AG10803 (cell line): ENCODE measurements at places on chromosomes 5 and 9.

DNA sequence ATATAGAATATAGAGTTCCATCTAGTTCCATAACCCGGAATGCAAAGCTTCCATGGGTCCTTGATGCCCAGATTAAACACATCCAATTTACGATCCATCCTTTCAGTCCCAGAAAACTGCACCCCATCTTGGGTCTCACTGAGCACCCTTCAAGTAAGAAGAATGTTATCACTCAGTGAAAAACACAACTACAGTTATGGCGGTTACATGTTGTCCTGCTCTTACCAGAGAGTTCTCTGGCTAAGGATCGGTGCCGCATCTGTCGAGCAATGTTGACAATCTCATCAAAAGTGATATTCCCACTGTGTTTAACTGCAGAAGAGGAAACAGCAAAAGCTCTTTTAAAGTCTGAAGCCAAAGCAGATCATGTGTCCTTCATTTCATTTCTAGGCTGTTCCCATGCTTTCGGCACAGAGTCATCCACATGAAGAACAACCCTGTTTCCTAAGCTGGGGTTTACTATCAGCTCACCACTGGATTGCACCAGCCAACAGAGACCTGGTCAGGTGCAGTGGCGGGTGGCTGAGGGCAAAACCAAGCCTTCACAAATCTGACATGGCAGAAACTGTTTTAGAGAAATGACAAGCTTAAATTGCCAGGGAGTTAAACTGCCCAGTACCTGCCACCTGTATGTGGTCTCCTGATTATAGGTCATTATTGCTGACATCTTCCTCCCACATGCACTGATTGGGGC lies 2.9 kb downstream of the RPL12 start:
- DNase-seq = no peak

GRCh38 chr5:63049935-63050334 lies 471.3 kb downstream of the LRRC70 start:
- DNase-seq = no peak

- no peak for DNase-seq
These were observed 552 bp downstream of the OTULINL start for GRCh38 chr5:14581891-14582796.

DNA sequence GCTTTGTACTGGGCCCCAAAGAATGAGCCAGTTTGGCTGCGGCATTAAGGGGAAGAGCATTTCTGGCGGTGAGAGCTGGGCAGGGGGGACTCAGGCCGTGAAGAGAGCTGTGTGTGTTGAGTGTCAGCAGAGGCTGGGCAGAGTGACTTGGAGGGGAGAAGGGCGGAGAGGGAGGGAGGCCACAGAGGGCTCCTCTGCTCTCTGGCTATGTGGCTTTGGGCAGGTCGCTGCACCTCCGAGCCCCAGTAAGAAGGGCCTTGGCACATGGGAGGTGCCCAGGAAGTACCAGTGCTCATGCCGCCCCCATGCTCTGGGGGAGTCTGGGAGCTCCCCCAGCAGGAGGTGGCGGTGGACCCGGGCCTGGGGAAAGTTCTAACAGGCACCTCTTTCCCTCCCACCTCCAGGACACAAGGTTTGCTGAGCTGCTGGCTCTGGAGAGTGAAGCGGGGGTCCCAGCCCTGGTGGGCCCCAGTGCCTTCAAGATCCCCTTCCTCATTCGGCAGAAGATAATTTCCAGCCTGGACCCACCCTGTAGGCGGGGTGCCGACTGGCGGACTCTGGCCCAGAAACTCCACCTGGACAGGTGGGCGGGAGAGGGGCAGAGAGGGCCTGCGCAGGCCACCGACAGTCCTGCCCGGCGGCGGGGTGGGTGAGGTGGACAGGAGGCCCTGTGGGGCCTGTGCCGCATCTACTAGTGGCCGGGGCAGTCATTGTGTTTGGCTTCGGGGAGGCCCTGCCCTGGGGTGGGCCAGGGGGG lies 20.1 kb downstream of the HK3 start:
- no peak for DNase-seq

GRCh38 chr5:123718238-123718637 lies 206.3 kb downstream of the CSNK1G3 start:
- DNase-seq = no peak

DNA sequence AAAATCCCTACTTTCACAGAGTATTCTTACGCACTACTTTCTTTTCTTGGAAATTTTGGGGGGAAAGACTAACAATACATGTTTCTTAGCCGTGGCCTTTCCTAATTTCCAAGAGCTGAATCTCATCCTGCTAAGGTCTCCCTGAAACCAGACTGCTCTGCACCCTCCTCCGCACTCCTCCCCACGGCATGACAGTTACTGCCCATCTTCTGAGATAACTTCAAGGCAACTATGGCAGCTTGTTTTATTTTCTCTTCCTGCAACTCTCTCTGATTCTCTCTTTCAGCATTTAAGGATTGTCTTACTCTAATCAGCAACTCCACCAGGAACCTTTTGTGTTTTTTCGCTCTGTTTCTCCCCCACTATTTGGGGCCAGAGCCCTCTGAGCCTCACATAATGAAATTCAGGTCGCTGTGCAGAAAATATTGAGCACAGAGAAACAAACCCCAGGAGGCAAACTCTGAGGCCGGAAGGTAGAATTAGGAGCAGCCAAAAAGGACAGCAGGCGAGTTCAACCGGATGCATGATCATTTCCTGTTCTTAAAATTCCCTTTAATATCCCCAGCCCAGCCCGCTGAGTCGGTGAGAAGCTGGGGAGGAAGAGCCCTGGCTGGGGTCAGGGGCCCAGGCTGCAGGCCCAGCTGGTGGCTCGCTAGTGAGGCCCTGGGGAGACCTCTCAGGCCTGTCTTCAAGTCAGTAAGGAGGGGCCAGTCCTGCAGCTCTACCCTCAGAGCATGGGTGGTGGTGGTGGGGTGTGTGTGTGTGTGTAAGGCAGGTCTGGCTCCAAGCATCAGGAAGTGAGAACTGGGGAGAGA lies 213.6 kb upstream of the S1PR3 start:
- DNase-seq = no peak

GRCh38 chr5:151741678-151742423 lies 16.6 kb downstream of the ATOX1 start:
- peak; percentile 80 for DNase-seq

GRCh38 chr5:41878173-41878572 lies 7.9 kb upstream of the OXCT1 start:
- no peak for DNase-seq

GRCh38 chr9:136862849-136863622 lies 3.1 kb downstream of the EDF1 start:
- no peak for DNase-seq

DNA sequence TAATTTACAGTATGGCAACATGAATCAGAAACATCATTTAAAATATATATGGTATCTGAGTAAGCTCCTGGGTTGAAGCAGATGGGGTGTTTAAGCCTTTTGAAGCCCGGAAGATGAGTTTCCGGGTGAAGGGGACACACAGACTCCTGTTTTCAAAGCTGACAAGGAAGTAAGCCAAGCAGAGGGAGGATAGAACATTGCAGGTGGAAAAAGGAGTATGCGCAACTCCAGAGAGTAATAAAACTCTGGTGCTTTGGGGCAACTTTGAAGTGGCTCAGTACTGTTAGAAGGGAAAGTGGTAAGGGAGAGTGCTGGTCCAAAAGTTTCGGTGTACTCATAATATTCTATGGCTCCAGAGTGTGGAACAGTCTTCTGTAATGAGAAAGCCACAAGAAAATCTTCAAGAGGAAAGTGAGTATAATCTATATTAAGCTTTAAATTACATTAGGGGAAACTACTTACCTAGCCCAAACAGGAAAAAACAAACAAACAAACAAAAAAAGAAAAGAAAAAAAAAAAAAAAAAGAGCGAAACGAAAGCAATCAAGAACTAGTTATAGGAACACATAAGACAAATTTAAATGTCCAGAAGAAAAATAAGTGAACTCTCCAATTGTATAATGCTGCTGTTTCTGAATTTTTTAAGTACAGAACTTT lies 2.3 kb upstream of the ST8SIA4 start:
- no peak for DNase-seq

- DNase-seq = no peak
These were observed 87.7 kb upstream of the TRIM32 start for GRCh38 chr9:116599342-116599884.

DNA sequence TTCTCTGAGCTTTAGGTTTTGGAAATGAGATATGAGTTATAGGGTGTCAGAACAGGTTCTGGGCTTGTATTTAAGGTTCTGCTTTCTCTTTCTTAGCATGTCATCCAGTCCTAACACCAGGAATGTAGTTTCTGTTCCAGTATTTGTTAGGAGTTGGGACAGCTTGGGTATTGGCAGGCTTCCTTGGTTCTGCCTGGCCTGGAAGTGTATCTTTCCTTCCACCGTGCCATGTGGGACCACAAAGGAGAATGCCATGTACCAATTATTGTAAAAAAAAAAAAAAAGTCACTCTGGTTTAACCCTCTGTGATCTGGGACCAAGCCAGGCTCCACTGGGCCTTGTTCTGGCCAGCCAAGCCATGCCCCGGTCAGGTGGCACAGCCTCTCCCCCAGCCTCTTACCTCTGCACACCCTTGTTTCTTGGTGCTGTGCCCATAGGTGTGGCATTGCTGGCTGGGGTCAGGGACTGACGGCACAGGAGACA lies 47.8 kb downstream of the ARHGAP26 start:
- peak; percentile 82 for DNase-seq

DNA sequence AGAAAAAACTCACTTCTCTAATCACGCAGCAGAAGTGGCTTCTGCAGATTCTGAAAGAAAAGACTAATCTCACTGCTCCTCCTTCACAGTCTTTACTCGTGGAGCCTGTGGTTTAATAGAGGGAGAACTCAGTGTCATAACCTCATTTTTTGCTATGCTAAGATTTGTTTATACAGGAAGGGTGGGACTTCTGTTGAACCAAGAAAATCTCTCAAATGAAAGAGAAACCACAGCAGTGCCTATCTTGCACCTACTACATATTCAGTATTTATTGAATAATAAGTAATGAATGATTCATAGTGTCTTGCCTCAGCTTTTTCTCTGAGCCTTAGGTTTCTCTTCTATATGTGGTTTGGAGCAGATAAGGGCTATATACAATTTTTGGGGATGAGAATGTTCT lies 136.1 kb upstream of the DMAC1 start:
- DNase-seq = no peak

DNA sequence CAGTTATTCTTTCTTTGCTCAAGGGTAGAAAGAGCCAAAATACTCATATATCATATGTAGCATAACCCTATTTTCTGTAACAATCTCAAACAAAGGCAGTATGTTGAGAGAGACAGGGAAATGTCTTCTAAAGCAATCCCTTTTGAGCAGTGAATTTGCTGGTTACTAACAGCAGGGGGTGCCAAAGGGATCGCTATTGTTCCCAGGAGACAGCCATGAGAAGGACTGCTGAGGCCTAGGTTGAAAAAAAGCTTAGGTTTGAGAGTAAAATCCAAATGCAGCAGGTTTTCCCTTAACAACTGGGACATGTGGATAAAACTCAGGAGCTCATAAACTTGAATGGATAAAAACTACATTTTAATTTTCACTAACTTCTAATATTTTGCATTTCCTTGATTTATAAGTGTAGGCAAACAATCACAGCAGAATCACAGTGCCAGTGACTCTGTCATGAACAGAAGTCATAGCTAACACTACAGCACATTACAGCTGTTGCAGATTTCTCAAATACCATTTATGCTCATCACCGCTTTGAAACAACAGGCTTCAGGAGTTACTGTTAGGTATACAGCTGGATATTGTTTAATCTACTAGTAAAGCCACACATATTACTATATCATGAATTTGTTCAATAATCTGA lies 148.4 kb downstream of the MAPKAP1 start:
- DNase-seq = peak; percentile 77

DNA sequence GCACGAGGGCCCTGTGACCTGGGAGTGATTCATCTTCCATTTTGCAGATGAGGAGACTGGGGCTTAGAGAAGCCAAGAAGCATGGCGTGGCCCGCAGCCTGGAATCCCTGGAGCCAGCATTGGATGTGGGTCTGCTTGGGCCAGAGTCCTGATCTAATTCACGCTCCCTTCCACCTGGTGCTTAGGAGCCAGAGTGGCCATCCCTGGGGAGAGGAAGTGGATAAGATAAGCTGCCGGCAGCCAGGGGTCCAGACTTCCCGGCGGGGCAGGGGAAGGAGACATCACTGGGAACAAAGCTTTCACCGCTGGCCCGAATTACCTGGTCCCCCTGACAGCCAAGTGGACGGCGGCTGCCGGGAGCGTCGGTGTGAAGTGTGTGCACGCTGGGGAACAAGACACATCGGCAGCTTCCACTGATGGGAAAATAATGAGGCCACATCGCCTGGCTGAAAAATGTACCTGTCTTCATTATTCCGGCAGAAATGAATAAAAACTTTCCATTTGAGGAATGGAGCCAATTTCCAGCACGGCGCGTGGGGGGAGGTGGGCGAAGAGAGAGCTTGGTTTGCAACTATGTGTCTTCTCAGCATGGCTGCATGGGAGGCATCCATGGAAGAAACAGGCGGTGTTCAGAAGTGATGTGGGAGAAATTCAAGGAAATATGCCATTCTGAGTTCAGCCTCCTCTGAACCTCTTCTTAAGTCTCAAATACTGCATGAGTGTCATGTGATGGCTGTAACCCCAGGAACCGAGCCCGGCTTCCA lies 78.5 kb downstream of the OLFM1 start:
- DNase-seq = no peak

GRCh38 chr5:67516948-67517565 lies 320.5 kb upstream of the CD180 start:
- peak; percentile 23 for DNase-seq

GRCh38 chr5:125485771-125486170 lies 739.3 kb upstream of the ZNF608 start:
- no peak for DNase-seq

GRCh38 chr9:223152-223551 lies 8.5 kb downstream of the DOCK8 start:
- no peak for DNase-seq

DNA sequence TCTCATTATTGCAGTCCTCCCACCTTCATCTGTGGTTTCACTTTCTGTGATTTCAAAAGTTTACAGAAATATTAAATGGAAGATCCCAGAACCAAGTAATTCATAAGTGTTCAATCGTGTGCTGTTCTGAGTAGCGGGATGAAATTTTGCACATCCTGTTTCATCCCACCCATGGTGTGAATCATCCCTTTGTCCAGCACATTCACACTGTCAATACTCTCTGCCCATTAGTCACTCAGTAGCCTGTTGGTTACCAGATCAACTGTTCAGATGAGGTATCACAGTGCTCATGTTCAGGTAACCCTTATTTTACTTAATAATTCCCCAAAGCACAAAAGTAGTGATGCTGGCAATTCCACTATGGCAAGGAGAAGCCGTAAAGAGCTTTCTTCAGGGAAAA lies 26.8 kb downstream of the FAM81B start:
- DNase-seq = no peak

- peak; percentile 11 for DNase-seq
These were observed 50.2 kb downstream of the MED10 start for GRCh38 chr5:6328173-6328572.
